ENCODE measurements at places on chromosomes 13 and 19.

DNA sequence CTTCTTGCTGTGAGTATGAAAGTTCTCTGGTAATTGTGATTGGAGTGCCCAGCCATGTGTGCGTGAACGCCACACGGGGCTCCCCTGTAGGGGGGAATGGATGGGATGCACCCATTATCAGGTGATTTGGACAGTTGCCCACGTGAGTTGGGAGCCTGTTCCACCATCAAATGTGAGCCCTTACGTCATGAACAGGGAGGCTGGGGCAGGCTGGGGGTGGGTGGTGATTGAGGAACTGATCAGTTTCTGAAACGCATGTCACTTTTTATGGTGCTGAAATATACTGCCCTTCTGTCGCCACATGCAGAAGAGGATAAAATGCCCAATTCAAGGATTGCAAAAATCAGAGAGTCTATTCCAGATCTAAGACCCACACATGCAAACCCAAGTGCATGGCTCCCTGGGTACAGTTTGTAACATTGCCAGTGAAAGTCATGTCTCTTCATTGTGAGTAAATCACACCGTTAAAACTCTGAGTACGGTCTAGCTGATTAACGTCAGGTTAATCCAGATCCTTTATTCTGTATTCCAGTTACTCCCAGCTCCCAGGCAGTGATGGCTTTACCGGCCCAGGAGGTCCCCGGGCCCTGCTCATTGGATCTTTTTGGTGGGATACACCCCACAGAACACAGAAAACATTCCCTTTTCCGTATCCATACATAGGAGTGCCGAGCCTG, 90.2 kb downstream of the RAB20 start:
- DNase-seq = no peak

- DNase-seq = no peak
These were observed 29.5 kb upstream of the RBM26 start for GRCh38 chr13:79435561-79435990.

GRCh38 chr13:43307921-43308433, 284.6 kb downstream of the DNAJC15 start:
- DNase-seq = no peak

DNA sequence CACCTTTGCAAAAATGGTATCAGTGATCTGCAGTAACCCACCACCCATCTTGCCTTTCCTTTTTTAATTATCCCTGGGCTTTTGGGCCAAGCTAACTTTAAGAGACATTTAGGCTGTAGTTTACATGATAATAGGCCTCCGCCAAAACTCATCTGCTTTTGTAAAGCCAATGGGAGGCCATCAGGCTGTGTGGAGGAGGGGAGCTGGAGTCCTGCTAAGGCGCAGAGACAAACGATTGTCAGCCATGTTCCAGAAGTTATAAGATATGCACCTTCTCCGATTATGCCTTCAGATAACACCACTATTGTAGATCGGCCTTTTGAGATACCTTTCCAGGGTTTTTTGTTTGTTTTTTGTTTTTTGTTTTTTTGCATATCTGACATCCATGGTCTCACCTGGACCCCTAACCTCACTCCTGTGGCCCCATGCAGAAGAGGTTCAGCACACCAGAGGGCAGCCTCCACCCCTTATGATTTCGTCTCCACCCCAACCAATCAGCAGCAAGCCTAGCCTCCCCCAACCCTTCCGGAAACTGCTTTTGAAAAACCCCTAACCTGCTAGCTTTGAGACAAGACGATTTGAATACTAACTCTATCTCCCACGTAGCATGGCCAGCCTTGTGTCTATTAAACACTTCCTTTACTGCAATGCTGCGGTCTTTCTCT, 113.9 kb upstream of the UBL3 start:
- DNase-seq = no peak

- DNase-seq = no peak
These were observed 38.7 kb downstream of the KCTD4 start for GRCh38 chr13:45162194-45162593.

DNA sequence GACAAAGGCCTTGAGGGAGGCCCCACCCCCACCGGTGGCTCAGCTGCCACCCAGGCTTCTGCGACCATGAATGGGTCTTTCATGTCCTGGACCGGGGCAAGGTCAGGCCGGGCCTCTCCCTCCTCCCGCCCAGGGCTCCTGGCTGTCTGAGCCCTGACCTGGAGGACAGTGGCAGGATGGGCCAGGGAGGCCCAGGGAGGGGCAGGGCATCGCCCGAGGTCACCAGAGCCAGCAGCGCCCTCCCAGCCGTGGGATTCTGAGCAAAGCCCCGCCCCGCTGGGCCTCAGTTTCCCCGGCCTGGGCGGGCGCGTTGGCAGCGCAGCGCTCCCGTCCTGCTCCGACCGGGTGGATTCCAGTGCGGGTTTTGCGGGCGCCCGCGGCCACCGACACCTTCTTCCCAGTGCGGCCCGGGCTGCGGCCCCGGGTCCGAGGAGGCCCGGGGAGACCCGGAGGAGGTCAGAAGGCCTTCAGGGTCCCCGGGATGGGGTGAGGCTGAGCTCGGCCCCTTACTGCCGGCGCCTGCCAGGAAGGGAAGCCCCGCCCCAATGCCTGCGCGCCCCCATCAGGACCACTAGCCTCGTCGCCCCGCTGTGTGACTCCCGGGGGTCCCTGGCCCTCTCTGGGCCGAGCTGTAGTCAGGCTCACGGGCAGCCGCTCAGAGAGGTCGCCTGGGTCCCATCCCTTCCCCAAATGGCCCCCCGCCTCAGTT, 24.6 kb upstream of the SEMA6B start:
- no peak for DNase-seq

DNA sequence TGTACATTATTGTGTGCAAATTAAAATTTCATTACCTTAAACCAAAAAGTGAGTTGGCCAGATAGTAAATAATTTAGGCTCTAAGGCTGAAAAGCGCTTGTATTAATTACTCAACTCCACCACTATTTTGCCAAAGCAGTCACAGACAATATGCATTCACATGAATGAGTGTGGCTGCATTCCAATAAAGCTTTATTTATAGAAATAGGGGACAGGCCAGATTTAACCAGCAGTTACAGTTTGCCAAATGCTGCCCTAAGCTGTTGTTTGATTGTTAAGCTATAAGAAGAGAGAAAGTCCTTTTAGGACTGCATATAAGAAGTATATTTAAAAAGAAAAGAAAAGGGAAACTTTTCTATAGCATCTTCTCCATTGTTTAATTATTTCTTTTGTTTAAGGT, 342.6 kb downstream of the ITGBL1 start:
- DNase-seq = no peak

DNA sequence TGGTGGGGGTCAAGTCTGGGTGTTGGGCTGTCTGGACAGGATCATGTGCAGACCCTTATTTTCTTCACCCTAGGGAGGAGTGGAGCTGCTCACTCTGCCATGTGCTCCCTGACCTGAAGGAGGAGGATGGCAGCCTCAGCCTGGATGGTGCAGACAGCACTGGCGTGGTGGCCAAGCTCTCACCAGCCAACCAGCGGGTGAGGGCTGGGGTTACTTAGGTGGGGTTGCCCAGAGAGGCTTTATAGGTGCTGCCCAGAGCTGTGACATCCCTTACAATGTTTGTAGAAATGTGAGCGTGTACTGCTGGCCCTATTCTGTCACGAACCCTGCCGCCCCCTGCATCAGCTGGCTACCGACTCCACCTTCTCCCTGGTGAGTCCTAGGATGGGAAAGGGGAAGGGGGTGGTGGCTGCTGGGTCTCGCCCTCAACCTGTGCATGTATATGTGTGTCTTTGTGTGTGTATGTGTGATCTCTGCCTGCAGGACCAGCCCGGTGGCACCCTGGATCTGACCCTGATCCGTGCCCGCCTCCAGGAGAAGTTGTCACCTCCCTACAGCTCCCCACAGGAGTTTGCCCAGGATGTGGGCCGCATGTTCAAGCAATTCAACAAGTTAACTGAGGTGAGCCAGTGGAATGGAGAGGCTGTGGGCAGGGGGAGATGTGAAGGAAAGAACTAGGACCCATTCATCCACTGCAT, 5.1 kb downstream of the CHMP2A start:
- DNase-seq = no peak

DNA sequence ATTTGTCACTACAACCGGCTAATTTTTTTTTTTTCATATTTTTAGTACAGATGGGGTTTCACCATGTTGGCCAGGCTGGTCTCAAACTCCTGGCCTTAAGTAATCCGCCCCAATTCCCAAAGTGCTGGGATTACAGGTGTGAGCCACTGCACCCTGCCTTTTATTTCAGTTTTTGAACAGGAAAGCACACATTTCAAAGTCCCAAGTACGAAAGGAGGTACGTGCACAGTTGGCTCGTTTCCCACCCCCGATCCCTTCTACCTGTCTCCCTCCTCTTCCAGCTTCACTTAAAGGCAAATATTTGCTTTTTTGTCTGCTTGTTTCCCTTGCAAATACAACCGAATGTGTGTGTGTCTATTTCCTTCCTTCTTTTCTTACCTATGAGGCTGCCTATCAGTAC, 30.5 kb downstream of the ZIC5 start:
- DNase-seq = no peak

GRCh38 chr19:41264581-41265394, 616 bp downstream of the HNRNPUL1 start:
- peak; percentile 30 for DNase-seq

- no peak for DNase-seq
These were observed 42.6 kb downstream of the RCBTB2 start for GRCh38 chr13:48490241-48490640.

All from activated CD4-positive, alpha-beta T cell treated with anti-CD3 and anti-CD28 coated beads for 1 hour (primary cell).